ENCODE measurements at places on chromosomes 6 and 20. TPM values are rescaled to one million over a fixed set of nuclear protein-coding genes. Genes with fewer than 3 reads are reported as not detected.
A peak's percentile ranks its signal among the peaks of the same experiment; 100 is the strongest.

- DNase-seq = no peak
Observed at GRCh38 chr6:33765368-33765767, 18.7 kb upstream of the IP6K3 start.

DNA sequence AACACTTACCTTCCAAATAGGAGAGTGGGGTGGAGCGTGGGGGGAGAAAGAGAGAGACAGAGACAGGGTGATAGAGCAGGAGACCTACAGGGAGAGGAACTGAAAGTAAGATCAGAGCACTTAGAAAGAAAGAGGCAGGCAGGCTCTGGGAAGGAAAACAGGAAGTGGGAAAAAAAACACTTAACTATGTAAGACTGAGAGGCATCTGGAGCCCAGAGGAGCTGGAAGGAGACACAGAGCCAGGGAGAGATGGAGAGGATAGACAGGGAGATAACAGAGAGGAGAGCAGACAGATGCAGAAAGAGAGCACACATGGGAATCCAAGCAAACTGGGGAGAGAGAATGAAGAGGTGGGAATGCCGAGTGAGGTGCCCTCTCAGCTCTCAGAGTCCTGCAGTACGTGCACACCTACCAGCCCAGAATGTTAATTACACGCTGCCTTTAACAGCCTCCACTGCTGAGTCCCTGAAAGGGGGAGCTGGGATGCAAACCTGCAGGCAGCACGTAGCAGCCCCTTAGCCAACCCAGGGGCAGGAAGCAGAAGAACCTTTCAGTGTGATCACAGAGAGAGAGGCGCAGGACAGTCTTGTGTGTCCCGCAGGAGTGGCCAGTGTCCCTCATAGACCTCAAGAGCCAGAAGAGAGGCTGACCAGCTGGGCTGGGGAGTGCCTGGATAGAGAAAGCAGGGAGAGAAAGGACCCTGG, 132.7 kb upstream of the LRFN2 start:
- DNase-seq = peak; percentile 55

- no peak for DNase-seq
Observed at GRCh38 chr6:1864496-1864895, 254.8 kb downstream of the FOXC1 start.

DNA sequence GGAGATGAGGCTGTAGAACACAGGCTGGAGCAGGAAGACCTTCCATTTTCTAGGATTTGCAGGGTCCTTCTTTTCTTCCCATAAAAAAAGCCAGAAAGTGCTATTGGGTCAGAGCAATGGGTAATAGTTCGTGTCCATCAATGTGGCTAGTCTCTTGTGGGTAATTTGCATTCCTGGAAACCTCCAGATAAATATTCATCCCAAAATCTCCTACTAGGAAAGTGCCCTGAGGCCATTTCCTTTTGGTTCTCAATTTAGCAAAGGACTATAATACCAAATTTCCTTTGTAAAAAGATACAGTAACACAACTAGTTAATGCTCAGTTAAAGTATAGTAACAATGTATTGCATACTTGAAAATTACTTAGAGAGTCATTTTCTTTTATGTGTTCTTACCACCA, 138.1 kb upstream of the TAB2 start:
- no peak for DNase-seq

DNA sequence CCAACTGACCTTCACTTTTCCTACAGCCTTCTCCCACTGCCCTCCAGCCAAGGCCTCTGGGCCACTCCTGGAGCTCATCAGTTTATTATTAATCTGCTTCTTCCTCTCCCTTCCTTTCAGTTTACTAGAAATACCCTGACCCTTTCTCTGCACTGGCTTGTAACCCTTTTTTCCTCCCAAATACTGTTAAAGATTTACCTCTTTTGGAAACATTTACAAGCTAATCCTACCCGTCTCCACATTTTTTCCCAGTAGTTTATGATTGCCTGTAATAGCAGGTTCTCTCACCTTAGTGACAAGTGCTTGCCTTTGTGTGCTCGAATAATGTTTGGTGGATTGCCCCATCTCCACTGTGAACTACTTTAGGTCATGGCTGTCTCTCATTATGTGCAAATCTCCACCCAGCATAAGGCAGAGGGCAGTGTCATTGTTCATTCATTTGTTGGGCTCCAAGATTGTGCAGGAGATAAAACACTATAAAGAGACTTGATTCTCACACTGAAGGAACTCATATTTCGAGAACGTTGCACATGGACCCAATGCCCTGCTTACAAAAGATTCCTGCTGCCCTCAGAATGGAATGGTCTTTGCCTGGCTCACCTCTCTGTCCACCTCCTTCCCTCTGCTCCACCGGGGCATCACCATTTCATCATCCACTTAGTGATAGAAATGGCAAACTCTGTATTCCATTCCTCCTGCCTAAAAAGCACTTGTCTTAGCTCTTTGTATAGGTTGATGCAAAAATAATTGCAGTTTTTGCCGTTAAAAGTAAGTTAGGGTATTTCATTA, 491.1 kb downstream of the UTRN start:
- DNase-seq = no peak

GRCh38 chr6:122994256-122994655, 1.8 kb upstream of the CLVS2 start:
- no peak for DNase-seq

- DNase-seq = no peak
Observed at GRCh38 chr6:146200176-146200575, 171.3 kb downstream of the GRM1 start.

GRCh38 chr6:144350528-144350880, 65.4 kb downstream of the UTRN start:
- no peak for DNase-seq

- no peak for DNase-seq
Observed at GRCh38 chr20:38353316-38353715, 7.0 kb downstream of the LBP start.

DNA sequence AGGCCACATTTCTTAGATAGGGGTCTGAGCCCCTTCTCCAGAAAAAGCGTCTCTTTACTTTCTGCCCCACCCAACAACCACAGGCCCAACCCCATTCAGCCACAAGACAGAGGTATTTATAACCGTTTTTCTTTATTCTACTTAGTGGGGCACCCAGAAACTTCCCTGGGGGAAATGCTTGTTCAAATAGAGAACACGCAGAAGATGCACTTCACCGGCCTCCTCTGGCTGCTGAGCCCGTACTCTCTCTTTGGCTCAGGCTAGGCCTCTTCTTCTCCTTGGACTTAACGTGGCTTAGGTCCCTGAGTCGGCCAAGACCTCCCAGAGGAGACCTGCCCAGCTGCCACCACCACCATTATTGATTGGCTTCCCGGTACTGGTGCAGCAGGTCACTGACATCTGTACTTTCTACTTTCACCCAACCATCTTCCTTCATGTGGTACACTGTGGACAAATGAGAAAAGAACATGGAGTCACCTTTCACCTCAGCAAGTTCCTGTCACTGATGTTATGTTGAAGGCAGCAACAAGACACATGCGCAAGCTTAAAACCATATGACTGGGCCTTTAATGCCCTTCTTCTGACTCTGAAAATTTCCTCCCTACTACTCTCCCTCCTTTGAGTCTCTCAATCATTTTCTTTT, 2.2 kb upstream of the TAP2 start:
- no peak for DNase-seq

- no peak for DNase-seq
Observed at GRCh38 chr6:54427396-54427937, 119.2 kb downstream of the TINAG start.

DNA sequence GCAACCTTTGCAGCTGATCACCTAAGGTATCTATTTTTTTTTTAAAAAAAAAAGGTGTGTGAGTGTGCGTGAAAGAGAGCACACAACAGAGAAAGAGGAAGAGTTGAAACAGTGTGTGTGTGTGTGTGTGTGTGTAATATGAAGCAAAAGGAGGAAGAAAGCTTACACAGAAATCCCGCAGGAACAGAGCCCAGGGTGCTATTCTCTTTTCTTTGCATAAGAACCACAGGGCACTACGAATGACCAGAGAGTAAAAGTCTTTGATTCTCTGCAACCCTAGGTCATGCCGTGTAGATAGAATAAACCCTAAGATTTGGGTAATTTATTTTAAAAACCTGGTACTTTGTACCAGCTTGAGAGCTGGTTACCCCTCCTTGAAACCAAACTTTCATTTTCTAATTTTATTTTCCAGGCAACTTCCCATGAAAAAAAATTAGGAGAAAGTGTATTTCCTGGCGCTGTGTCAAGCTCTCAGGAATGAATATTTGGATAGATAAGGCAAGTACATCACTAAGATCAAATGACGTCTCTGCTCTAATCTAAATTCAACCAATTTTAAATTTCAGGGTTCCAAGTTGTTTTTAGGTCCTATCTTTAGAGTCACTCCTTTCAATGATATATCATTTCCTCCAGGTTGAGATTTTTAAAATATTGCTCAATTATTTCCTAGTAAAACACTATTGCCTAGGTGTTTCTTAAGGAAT, 47.9 kb upstream of the ID4 start:
- DNase-seq = no peak

- DNase-seq = no peak
Observed at GRCh38 chr6:27139756-27140579, 107.5 kb upstream of the PRSS16 start.

GRCh38 chr6:151961809-151962208, 154.3 kb downstream of the ESR1 start:
- DNase-seq = no peak

DNA sequence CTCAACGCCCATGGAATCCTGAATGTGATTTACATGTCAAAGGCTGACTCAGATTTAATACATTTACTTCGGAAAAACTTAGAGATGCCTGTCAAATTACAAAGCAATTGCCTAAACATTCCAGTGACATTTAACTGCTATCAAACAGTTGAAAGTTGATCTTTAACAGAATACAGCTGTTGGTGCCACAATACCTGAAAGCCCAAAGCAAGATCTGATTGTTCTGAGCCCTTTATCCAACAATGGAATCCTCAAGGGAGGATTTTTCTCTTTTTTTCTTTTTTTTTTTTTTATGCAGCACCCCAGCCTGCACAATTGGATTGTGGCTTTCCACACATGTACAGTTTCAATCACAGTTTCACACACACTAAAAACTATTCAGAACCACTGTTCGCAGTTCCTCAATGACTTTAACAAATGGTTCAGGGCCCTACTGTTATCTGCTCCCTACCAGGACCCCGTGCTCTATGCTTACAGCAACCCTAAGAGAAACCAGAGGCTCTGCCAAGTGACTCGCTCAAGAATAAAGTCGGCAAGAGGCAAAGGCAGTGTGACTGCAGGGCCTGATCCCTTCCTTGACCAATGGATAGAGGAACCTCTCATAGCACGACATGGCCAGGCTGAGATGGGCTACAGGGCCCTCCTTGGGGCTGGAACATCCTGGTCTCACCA, 33.3 kb downstream of the EPB41L2 start:
- DNase-seq = peak; percentile 46

DNA sequence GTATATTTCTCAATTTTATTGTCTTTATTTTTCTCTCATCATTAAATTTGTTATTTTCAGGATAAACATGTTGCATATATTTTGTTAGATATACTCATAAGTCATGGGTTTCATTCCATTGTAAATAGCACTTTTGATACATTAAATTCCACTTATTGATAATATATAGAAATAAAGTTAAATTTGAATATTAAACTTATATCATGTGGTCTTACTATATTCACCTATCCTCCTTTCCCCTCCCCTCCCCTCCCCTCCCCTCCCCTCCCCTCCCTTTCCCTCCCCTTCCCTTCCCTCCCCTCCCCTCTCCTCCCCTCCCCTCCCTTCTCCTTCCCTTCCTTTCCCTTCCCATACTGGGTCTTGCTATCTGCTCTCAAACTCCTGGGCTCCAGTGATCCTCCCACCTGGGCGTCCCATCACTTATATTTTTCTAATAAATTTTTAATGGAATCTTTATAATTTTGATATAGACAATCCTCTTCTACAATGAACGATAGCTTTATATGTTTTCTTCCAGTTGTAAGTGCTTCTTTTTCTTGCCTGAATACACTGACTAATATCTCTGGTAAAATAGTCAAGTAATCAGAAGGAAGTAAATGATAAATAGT, 692.4 kb downstream of the C6orf118 start:
- no peak for DNase-seq

DNA sequence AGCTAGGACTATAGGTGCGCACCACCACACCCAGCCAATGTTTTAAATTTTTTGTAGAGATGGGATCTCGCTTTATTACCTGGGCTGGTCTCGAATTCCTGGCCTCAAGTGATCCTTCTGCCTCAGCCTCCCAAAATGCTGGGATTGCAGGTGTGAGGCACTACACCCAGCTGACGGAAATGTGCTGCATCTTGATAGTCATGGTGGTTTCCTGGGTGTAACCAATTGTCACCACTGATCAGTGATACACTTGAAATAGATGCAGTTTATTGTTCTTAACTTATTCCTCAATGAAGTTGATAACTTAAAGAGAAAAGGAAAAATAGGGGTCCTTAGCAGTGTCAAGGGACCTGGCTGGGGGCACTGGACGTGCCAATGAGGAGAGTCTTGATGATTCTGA, 92.4 kb downstream of the PPP1R14C start:
- DNase-seq = no peak

- DNase-seq = no peak
Observed at GRCh38 chr6:52050051-52050405, 37.4 kb downstream of the PKHD1 start.

DNA sequence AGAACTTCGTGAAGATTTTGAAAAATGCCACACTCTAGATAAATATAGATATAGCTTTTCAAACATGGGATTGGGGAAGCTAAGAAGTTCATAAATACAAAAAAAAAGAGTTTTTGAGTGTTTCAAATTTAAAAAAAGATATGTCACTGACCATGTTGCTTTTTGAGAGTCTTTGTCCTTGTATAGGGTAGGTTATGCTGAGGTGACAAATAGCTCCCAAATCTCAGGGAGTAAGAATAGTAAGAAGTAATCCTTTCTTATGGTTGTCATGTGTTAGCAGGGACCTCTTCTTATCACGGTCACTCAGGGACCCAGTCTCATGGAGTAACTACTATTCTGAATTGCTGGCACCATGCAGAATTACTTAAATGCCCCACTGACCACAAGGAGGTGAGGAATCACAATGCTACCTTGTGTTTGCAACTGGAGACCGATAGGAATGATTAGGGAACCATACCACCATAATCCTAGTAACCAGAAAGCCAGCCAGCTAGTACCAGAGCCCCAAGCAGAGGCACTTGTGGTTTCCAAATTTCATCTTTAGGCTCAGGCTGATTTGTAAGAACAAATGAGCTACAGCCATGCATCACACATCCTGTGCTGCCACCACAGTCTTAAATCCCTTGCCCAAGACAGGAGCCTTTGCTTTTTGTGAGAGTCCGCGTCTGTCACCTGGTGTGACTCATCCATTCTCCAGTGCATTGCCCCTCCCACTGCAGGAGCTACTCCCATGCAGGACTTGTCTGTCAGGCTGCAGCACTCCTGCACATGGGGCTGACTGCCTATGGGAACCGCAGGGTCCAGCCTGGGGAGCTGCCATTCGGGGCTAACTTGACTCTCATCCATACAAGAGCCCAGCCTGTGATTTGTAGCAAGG, 42.4 kb upstream of the ADGRF4 start:
- peak; percentile 90 for DNase-seq

GRCh38 chr6:6557886-6558285, 30.6 kb upstream of the LY86 start:
- DNase-seq = no peak

FAM217A gene
- not detected for total RNA-seq

SNRPB gene
- 462 TPM for total RNA-seq

HTR1E gene
- not detected for total RNA-seq

WFDC10B gene
- total RNA-seq = not detected

GNL1 gene
- 83.5 TPM for total RNA-seq

OPRL1 gene
- 0.90 TPM for total RNA-seq

OR2H2 gene
- total RNA-seq = not detected

GHRH gene
- 0.68 TPM for total RNA-seq

APOM gene
- 3.9 TPM for total RNA-seq

ELOVL2 gene
- total RNA-seq = 0.46 TPM

KCNK16 gene
- total RNA-seq = not detected

SPTLC3 gene
- 0.42 TPM for total RNA-seq

Measured in H9 (cell line).